ENCODE measurements at places on chromosomes 6 and 20.

GRCh38 chr20:16760431-16761304 lies 12.5 kb downstream of the OTOR start:
- DNase-seq = peak; percentile 0

DNA sequence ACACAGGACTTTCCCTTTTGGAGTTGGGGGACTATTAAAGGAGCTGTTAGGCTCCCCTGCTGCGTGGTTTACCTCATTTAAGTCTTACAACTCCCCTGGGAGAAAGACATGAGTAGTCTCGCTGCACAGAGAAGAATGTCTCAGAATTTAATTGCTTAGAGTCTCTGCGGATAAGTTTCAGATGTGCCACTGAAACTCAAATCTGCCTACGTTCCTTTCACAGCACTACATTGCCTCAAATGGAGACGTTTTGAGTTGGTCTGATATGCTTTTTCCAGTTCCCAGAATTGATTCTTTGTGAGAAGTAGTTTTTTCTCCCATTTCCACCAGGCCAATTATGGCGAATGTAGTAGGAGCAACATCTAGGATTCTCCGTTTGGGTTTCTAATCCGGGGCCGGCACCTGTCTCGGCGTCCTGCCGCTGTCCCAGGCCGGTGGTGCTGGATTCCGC lies 532 bp upstream of the SLC35F1 start:
- DNase-seq = no peak

- DNase-seq = no peak
Measured at GRCh38 chr20:23035731-23036130, 619 bp downstream of the SSTR4 start.

DNA sequence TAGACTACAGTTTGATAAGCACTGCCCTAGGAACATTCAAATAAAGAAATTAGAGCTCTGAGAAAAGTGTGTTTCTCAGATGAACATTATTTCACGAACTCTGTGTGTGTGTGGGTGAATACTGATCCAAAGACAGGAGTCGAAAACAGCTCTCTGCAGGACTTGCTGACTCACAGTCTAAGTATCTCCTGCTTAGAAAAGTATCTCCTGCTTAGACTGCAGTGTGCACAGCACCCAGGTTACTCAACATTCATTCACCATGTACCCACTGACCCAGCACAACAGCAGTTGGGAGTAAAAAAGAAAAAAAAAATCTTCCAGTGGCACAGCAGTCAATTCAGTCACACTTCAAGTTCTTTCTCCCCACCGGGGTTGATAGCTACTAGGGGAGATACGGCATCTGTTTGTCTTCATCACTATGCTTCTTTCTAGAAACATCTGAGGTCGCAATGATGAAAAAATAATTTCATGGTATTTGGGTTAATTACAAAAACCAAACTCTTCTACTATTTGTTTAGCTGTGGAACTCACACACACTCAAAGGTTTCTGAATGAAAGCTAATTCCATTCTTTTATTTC lies 48.0 kb downstream of the GCLC start:
- DNase-seq = peak; percentile 88

DNA sequence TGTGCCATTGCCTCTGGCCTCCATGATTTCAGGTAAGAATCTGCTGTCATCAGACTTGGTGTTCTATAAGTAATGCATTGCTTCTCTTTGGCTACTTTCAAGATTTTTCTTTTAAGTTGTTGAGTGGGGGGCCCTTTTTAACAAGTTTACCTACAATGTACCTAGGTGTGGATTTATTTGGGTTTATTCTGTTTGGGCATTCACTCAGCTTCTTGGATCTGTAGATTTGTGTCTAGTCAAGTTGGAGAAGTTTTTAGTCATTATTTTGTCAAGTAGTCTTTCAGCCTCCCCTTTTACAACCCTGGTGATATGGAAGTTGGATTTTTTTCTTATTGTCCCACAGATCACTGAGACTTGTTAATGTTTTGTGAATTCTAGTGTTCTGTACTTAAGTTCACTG lies 14.1 kb downstream of the ENPP5 start:
- no peak for DNase-seq
